ENCODE measurements at places on chromosomes 4 and X.

DNA sequence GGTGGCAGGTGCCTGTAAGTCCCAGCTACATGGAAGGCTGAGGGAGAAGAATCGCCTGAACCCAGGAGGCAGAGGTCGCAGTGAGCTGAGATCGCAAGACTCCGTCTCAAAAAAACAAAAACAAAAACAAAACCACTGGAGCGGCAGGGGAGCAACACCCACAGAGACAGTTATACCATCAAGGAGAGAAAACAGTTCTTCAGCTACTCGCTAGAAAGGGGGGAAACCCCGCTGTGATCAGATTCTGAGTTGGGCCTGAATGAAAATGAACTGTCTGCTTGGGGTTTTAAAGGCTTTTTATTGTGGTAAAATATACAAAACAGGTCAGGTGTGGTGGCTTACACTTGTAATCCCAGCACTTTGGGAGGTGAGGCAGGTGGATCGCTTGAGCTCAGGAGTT lies 16.8 kb upstream of the IRAK1 start:
- DNase-seq: no peak

- DNase-seq: no peak
Observed at GRCh38 chr4:102825261-102826091, 1.9 kb downstream of the UBE2D3 start.

GRCh38 chr4:8478801-8479744 lies 38.5 kb downstream of the TRMT44 start:
- no peak for DNase-seq

DNA sequence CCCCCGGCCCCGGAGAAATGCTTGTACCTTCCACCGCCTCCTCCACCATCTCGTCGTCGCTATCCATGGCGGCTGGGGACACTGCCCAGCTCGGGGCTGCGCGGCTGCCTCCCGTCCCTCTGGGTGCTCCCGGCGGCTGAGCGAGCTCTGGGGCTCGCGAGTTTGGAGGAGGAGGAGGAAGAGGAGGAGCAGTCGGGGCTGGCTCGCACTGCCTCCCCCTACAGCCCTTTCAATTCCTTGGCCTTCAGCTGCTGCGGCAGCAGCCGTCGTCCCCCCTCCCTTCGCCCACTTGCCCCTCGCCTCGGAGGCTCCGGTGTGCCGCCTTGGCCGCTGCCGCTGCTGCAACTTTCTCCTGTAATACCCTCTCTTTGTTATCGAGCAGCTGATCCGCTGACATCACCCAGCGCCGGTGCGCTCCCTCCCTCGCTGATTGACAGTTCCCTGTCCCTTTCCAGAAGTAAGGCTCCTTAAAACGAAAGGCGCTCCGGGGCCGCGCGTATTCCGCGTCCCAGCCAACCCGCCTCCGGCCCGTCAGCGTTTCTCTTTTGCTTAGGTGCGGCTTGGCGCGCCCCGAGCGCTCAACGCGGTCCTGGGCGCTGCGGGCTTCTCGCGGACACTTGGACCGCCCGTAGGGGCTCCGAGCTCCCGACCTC lies at the start of gene SETD7:
Gene SETD7, minus strand, starts transcription at position 149 of the 653 bp plus-strand sequence. Its CDS starts 82 bp downstream, at position 67.
- DNase-seq: peak; percentile 94

- DNase-seq: no peak
Observed at GRCh38 chr4:6926081-6926480, 16.5 kb downstream of the TBC1D14 start.

DNA sequence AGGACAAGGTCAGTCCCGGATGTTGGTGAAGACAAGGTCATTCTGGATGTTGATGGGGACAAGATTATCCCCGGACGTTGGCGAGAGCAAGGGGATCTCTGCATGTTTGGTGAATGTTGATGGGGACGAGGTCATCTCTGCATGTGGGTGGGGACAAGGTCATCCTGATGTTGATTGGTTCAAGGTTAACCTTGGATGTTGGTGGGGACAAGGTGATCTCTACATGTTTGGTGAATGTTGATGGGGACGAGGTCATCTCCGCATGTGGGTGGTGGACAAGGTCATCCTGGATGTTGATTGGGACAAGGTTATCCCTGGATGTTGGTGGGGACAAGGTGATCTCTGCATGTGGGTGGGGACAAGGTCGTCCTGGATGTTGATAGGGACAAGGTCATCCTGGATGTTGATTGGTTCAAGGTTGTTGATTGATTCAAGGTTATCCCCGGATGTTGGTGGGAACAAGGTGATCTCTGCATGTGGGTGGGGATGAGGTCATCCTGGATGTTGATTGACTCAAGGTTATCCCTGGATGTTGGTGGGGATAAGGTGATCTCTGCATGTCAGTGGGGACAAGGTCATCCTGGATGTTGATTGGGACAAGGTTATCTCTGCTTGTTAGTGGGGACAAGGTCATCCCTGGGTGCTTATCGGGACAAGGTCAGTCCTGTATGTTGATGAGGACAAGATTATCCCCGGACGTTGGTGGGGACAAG lies 28.8 kb upstream of the PLCXD1 start:
- DNase-seq: peak; percentile 69

DNA sequence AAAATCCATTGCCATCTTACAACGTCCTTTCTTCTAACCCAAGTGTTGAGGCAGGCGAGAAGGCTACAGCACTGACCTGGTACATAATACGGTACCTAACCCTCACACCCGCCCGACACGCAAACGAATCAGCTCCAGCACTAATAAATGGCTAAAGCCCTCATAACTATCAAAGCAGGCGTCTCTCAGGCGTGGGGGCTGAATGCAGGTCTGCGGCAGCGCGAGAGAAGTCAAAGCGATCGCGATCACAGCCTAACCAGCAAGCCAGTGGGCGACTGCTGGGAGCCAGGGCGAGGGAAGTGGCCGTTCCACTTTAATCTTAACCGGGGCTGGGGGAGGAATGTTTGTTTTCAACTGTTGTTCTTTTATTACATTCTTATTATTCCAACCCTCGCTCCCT lies 1.5 kb downstream of the CDX4 start:
- no peak for DNase-seq

GRCh38 chr4:85968945-85969819 lies 390.7 kb downstream of the MAPK10 start:
- no peak for DNase-seq

GRCh38 chrX:48896611-48897011 lies 957 bp downstream of the TIMM17B start:
- DNase-seq: no peak

DNA sequence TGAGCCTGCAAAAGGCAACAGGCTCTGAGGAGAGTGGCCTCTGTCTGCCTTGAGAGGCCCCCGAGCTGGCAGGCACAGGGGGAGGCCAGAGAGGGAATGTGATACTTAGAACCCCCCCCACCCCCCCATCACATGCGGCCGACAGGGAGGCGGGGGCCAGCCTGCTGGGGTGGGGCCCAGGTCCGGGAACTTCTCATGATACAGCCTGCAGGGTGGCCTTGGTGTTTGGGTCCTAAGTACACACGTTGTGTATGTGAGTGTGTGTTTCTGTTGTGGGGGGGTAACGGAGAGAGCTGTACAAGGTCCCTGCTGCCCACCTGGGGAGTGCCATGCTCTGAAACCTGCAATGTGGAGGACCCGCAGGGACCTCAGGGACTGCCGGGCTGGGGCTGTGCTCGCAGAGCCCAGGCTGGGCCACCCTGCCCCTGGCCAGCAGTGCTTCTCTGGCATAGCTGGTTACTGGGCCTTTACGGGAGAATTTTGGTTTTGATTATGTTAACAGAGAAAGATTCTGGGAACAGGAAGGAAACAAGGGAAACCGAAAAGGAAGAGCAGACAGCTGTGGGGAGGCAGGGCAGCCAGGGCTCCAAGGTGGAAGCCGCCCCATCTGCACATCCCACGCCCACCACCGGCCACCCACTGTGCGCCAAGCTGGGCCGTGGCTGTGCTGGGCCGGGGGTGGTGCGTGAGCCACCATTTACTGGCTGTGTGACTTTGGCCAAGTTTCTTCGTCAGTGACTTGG lies 19.9 kb downstream of the SH3BP2 start:
- no peak for DNase-seq

DNA sequence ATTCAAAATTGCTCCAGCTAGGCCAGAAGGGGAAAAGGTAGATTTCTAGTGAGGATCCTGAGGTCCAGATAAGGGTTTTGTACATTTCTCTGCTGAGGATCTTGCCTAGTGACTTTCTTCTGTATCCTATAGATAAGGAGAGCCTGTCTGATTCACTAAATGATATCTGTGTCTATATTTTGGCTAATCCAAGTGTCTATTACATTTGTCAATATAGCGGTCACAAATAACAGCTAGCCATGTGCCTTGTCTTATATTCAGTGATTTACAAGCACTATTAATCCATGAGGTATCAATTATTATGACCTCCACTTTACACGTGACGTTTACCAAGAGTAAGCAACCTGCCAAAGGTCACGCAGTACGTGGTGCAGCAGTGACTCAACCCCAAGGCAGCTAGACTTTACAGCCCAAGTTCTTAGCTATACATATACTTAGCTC lies 41.6 kb downstream of the TMEM165 start:
- no peak for DNase-seq

DNA sequence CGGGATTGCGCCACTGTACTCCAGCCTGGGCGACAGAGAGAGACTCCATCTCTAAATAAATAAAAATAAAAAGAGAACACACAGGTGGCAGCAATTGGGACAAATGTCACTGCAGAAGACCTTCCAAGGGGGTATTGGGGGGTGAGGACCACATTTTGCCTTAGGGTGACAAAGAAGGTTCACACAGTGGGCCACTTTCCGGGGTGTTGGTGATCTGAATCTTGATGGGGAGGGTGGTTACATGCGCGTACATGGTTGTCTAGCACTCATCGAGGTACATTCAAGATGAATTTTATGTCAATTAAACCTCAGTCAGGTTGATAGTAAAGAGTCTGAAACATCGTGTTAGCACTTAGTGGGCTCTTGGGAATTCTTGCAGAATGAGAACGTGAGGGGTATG lies 20.5 kb upstream of the TMSB4X start:
- DNase-seq: no peak

DNA sequence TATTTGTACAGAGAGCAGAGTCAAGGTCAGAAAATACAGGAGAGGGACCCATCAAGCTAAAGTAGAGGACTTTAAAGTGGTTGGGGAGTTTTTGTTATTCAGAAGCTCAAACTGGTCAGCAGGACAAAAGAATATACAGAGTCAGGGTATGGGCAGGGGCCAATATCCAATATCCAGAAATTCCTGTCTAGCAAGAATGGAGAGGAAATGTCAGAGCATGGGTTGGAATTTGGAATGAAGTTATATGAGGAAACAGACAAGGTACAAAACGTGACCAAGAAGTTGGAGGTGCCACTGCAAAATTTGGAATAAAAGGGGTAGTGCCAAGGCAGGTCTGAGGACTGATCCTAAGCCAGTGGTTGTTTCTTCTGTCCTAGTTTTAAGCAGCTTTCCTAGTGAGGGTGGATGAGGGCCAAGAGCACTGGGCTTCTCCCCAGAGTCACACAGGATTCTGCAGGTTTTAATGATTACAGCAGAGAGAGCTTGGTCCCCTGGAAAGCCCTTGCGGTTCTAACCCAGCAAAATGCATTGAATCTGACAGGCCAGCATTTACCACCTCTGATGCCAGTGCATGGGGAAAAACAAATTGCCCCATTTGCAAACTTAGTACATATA lies 304.7 kb upstream of the FTHL17 start:
- no peak for DNase-seq

DNA sequence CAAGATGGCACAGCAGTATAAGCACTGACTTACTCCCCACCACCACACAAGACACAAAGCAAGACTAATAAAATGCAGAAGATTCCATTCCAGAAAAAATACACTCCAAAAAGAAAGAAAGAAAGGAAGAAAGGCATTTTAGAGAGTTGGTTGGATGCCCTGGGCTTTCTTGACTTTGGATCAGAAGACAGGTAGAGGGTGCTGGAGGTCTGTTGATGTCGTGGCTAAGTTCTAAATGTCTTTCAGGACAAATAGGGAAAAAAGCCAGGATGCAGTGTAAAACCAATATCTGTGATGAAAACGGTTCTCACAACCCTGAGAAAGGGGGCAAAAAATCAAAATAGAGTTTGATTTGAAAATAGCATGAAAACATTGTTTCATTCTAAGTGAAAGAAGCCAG lies 555.2 kb upstream of the PRKX start:
- no peak for DNase-seq

DNA sequence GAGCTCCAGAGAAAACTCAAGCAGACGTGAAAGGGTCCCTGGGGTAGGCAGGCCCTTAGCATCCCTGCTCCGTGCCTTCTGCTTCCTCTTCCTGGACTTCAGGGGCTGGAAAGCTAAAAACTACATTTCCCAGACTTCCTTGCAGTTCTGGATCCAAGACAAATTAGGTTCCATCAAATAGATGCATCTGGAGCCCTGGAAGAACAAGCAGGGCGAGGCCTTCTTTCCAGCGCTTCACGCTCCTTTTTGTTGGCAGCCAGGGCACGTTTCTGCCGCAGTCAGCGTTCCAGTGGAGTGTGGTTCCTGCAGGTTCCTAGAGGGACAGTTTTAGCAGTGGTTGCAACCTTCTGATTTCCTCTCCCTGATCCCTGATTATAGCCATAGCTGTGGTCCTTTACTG lies 53.6 kb upstream of the MSX1 start:
- no peak for DNase-seq

- DNase-seq: no peak
Observed at GRCh38 chrX:128759745-128760144, 707.5 kb upstream of the ACTRT1 start.

DNA sequence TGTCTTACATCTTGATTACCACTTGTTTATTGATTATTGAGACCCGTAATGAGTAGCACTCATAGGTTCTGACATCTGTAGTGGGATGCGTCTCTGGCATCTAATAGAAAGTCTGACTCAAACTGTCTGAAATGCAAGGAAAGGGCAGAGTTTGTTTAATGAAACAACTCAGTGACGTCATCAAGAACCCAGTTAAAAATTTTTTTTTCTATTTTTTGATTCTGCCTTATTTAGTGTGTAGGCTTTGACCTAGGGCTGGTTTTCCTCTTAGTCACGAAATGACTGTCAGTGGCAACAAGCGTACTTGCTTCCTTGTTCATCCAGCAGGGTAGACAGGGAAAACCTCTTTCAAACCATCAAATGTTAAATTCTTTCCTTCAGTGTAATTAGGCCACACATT lies 3.1 kb upstream of the CDKL5 start:
- no peak for DNase-seq

- no peak for DNase-seq
Observed at GRCh38 chrX:39238006-39238405, 436.7 kb downstream of the MID1IP1 start.

GRCh38 chr4:177492022-177492421 lies 49.8 kb upstream of the AGA start:
- DNase-seq: no peak

Data from vagina (tissue), 2 donors.